ENCODE measurements at places on chromosomes 3 and 15.

DNA sequence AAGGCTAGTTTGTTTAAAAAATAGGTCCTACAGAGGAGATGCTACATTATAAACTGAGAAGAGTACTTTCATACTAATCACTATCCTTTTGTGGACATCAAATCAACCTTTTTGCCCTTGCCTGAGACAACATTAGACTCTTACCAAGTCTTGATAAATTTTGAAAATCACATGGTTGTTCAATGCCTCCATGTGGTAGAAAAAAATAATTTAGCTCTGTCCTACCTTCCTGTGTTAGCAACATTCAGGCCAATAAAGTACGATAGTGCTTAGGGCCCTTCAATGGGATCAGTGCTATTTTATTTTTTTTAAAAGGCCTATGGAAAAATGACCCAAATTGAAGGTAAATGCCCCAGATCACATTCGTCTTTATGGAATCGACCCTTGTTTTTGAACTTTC is 5.0 kb upstream of the UBE2E1 start:
- no peak for DNase-seq

GRCh38 chr3:188530226-188530625 is 376.3 kb downstream of the LPP start:
- no peak for DNase-seq

GRCh38 chr15:85689729-85690128 is 105.0 kb downstream of the KLHL25 start:
- no peak for DNase-seq

DNA sequence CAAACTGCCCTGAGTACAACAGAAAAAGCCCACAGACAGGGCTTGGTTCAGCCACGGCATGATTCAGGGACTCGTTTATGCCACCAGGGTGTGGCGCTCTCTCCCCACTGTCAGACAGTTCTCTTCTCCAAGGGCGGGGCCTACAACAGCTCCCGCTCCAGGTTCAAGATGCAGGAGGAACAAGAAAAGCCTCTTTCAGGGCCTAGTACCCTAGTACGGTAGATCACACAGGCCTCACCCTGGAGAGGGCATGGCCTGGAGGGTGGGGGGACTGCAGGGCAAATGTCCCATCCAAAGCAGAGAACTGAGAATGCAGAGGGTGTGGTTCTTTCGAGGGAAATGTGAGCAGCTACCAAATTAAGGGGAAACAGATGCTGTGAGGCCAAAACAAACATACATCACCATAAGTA is 12.0 kb downstream of the MESD start:
- no peak for DNase-seq

DNA sequence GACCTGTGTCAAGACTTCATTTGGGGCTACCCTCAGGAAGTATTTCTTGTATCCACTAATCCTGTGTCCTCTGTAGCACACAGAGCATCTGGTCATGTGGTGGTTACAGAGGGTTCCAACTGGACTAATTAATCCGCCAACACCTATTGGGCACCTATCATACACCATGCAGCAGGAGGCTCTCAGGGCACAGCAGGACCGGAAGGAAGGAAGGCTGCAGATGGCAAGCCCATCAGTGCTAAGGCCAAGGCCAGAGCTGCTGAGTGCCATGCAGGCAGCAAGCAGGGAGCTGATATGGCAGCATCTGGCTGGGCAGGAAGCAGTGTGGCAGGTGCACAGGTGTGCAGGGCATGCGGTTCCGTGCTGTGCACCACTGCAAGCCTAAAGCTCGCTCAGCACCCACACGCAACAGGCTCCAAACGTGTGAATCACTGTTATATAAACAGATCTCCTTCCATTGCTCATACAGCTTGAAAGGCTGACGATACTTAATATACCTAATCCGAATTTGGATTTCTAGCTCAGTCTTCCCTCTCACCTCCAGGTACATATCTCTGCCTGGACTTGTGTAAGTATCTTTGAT is 64.4 kb upstream of the SNRPA1 start:
- DNase-seq: no peak

DNA sequence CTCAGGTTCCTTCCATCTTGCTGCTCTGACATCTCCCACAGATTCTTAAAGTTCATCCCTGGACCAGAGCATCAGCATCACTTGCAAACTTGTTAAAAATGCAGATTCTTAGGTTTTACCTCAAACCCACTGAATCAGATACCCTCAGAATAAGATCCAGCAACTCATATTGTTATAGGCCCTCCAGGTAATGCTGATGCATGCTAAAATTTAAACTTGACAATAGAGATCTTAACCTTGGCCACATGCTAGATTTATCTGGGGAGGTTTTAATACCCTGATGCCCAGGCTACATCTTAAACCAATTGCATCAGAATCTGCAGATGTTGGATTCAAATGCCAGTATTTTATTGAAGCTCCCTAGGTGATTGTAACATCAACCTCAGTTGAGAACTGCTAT is 256.9 kb downstream of the RYR3 start:
- DNase-seq: no peak

DNA sequence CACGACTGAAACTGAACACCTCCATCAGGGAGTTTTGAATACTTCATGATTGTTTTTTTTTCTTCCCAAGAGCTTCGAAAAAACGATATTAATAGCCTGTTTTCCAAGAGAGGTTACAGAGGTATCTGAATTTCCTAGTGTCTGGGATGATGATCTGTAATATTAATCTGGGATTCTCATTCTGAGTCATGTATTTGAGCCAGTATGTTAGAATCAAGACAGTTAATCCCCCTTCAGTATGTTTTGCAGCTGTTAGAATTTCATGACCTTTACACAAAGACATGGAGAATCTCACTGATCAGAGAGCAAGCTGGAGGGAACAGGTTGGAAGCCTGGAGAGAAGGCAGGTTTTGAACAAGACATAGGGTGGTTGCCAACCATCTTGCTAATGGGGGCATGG is 234.5 kb upstream of the GAP43 start:
- no peak for DNase-seq

DNA sequence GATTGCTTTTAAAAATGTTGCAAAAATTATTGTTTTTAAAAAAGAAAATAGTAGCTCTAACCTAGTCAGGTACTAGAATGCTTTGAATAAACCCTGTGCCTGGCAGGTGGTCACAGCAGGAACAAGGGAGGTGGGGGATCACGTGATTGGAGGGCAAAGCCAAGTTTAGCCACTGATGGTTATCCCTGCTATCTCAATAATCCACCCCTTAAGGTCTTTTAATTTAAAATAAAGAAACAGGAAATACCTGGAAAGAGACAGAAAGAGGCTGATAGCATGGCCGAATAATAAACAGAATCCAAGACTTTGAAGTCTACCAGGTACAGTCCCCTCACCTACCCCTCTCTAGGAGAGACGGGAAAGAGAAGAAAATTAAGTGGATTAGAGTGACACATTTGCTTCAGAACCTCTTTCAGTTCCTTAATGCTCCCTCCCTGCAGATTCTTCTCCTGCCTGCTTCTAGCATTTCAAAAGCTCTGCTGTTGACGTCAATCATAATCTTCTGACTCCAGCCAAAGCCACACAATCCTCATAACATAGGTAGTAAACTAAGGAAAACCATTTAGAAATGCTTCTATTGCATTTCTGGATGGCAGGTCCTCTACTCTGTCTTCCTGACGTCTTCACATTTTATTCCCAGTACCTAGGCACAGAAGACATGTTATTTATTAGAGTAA is 303.4 kb upstream of the MME start:
- DNase-seq: no peak

GRCh38 chr3:44954962-44955361 is 21.0 kb downstream of the ZDHHC3 start:
- DNase-seq: no peak

DNA sequence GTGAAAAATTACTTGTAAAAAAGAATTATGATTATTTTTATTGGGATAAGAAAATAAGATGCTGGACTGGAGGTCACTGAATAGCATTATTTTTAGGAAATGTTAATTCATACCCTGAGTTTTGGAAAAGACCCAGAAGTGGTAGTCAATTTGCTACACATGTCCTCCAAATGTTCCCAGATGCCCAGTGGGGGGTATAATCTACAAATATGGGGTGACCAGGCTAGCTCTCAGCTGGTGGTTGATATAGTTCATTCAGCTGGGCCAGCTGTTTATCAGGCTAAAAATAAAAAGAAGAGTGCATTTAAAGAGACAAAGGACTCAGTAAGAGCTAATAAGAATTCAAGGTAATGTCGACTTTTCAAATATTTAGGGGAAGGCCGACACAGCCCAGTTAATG is 402.0 kb upstream of the GOLIM4 start:
- no peak for DNase-seq

GRCh38 chr3:127541320-127541719 is 49.2 kb downstream of the TPRA1 start:
- no peak for DNase-seq

DNA sequence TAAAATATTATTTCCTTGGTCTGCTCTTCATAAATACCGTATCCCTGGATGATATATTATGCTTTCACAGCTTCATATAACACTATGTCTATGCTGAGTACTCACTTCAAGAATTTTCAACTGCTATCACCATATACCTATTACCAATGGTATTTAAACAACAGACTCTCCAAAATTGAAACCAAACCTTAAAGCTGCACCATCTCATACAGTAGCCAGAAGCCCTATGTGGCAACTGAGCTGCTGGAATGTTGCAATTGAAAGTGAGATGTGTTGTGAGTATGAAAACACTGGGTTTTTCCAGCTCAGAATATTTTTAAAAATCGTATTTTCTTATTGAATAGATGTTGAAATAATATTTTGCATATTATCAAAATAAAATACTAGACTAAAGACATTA is 130.1 kb upstream of the GOLGA6L6 start:
- no peak for DNase-seq

DNA sequence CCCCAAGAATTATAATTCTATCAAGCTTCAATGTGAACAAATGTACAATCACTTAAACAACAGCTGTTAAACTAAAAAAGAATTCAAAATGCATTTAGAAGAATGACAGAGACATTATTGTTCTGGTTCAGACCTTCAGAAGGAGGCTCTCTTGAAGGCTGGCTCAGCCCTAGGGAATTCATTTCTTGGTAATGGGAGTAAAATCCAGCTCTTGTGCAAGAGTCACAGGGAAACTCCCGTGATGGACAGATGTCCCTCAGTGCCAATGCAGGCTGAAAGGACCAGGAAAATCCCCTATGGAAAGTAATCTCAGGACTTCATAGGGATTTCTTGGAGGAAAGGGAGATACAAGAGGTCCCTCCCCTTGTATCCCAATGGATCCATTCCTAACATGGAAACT is 149.9 kb upstream of the STT3B start:
- no peak for DNase-seq

DNA sequence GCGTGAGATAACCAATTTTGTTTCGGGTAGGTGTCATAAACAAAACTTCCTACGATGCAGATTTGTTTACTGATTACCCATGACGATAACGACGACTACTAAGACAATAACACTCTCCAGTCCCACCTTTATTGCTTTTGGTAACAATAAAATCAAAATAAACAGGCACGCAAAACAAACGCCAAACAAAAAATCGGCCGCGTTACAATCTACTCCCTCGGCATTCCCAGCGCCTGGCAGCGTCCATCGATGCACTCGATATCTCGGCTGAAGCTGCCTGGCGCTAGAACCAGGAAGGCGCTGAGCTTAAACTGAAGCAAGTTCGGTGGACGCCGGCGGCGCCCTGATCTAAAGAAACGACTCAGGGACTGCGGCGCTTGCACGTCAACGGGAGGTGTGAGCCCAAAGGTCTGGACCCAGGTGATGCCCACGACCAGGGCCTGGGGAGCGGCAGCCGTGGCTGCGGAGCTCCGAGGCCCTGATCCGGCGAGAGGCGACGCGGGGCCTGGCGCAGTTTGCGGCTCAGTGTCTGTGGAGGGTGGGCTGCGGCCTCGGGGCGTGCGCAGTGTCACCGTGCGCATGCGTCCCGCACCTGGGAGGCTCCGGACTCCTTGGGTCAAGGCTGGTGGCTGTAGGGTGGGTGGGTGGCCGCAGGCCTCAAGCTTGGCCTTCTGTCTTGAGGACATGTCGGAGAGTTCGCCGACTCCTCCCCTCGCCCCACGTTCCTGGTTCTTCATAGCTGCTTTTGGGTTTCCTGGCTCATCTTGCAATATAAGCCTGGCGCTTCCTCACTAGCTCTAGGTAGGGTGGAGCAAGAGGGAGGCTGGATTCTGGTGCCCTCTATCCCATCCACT is at the start of gene RSRC1:
TSS of gene RSRC1 (plus strand) at position 286 of the 854 bp plus-strand sequence. CDS start 12,016 bp downstream, outside the sequence.
- DNase-seq: peak; percentile 39

GRCh38 chr15:77506311-77507142 is 85.8 kb downstream of the HMG20A start:
- no peak for DNase-seq

DNA sequence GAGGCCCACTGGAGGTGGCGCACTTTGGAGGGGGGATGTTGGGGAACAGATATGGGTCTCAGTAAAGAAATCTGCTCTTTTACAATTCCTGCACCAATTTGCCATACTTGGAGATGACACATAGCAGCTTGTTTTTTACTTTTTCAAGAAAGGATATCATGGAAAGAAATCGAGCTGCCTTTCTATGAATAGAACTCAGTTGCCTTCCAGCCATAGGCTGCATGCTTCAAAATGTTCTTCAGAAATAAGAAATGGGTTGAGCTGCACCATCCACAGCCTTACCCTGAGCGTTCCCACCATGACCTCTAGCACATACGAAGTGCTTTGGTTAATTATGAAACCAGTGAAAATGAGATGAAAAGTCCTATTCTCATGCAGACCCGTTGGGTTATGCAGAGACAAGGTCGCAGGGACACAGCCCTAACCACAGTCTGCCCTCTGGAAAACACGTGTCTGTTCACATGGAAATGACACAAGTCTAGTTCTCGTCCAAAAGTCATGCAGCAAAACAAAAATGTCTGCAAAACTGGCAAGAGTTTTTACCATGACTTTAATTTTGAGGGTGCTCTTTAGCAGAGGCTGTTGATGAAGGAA is 36.3 kb downstream of the NGRN start:
- no peak for DNase-seq

DNA sequence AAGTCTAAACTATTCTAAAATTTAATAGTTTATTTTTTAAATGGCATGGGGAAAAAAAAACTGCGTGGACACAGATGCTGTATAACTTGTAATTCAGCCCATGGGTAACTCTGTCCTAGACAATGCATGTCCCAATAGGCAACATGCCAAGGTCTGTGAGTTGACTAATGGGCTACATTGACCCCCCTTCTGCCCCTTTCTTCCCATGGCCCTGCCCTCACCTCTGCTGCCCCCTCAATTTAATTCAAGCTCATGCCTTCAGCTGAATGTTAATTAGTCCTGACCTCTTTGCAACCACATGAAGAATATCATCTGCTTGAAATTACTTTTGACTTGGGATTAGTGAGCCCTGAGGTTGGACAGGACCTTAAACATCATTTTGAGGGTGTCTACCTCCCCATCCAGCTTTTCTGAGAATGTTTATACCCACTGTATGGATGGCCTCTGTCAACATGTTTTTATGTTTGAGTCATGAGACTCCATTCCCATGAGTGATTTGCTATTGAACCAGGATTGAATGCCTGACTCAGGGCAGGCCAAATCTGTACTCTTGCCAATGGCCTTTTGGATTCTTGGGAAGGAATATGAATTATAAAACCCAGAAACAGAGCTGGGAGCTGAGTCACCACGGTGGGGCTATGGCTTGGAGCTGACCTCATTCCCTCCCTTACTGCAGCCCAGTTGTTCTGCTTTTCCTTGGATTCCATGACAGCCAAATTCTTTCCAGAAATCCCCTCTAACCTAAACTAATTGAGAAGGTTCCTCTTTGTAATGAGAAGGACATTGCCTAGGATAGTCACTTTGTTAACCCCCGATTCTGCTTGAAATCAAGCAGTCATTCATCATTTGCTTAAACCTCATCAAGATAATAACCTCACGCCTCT is 33.5 kb upstream of the PDE8A start:
- DNase-seq: no peak

Data from kidney epithelial cell (primary cell).